ENCODE measurements at places on chromosomes 3 and 15.
A peak's percentile ranks its signal among the peaks of the same experiment; 100 is the strongest.

DNA sequence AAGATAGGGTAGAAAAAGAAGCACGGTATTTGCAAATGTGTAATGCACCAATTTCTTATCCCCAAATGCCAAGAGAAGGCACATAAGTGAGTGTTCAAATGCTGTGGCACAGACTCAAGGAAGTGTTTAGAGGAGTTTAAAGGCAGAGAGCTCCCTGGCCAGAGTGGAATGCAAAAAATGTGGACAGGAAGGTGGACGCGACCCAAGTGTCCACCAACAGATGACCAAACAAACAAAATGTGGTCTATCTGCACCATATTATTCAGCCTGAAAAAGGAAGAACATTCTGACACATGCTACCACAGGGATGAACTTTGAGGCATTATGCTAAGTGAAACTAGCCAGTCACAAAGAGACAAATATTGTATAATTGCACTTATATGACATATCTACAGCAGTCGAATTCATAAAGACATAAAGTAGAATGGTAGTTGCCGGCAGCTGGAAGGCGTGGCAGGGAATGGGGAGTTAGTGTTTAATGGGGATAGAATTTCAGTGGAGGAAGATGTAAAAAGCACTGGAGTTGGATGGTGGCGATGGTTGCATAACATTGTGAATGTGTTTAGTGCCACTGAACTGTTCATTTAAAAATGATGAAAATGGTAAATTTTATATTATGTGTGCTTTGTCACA, 126.6 kb downstream of the SRGAP3 start:
- no peak for DNase-seq

DNA sequence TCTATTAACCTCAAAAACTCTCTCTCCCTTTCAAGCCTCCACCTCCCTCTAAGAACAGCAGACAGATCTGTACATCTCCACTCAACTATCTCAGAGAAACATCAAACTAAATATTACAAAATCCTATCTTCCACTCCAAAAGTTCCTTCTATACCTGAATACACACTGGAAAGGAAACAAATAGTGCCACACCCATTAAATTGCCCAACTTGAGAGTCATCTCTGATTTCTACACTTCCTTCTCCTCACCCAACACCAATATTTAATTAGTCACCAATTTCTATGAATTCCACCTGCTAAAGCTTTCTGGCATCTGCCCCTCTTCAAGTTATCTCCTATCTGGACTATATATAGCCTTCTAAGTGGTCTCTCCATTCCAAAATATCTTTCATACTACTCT, 65.8 kb downstream of the PEAK1 start:
- peak; percentile 53 for DNase-seq

DNA sequence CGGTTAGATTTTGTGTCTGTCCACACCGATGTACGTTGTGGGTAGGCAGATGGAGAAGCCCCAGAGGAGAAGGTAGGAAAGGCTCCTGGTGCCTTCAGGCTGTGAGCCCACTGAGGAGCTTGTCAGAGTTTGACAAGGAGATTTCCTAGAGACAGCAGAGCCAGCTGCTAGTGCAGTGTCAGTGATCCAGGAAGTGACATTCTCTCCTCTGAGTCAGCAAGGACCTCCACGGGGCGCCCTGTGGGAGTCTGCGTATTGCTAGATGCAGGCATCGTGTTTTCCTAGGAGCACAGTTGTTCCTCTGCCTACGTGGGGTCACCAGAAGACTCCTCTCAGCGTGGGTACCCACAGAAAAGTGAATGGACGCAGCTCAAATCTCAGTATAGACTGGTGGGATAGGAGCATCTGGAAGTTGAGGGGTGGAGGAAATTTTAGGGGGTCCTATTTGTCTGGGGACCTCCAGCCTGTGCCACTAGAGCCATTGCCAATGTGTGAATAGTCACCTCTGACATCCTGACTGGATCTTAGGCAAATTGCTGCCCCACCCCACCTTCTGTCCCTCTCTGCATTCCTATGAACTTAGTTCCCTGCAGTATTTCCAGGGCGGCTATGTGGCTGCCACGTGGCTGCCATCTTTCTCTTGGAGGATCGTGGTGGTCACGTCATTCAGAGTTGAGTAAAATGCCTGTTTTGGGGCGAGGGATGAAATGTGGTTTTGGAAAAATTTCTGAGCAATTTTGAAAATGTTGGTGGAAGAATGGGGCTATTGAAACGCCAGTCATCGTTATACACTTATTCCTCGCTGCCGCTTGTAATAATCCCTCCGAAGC, 84.8 kb upstream of the KLHL25 start:
- no peak for DNase-seq

- no peak for DNase-seq
Measured at GRCh38 chr3:55735976-55736375, 248.9 kb upstream of the WNT5A start.

GRCh38 chr15:66477011-66477410, 20.6 kb downstream of the SNAPC5 start:
- DNase-seq = no peak

- no peak for DNase-seq
Measured at GRCh38 chr15:49902685-49903501, 216.1 kb downstream of the ATP8B4 start.

GRCh38 chr3:59877263-59878037, 827.6 kb upstream of the CFAP20DC start:
- DNase-seq = no peak

GRCh38 chr3:25156626-25157025, 271.4 kb upstream of the RARB start:
- DNase-seq = no peak

GRCh38 chr3:190731596-190731995, 130.9 kb downstream of the GMNC start:
- DNase-seq = no peak

GRCh38 chr3:106850437-106850836, 526.8 kb upstream of the CCDC54 start:
- DNase-seq = no peak

- no peak for DNase-seq
Measured at GRCh38 chr15:85172846-85173490, 191.3 kb downstream of the PDE8A start.

- no peak for DNase-seq
Measured at GRCh38 chr3:126781889-126782491, 78.0 kb downstream of the CHCHD6 start.

- DNase-seq = peak; percentile 53
Measured at GRCh38 chr15:74399511-74400312, 32.3 kb upstream of the CYP11A1 start.

Data from inflammatory macrophage treated with lipopolysaccharide for 1 hour (primary cell).